ENCODE measurements at places on chromosomes 6 and 20.
A peak's percentile ranks its signal among the peaks of the same experiment; 100 is the strongest.

DNA sequence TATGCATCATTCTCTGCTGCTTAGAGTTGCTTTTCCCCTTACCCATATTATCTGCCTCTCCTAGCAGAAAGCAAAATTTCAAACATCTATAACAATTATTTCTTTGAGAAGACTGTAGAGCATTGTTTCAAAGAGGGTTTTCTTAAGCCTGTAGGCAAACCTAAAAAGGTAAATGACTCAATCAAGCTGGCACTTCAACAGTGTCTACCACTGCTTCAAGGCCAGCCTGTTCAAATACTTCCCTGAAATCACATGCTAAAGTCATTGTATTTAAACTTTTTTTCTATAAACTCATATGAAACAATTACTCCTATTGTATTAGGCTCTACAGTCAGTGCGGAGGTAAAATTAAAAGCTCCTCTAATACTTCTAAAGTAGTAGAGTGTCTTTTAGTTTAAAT lies 87.1 kb downstream of the OGFRL1 start:
- DNase-seq: no peak

DNA sequence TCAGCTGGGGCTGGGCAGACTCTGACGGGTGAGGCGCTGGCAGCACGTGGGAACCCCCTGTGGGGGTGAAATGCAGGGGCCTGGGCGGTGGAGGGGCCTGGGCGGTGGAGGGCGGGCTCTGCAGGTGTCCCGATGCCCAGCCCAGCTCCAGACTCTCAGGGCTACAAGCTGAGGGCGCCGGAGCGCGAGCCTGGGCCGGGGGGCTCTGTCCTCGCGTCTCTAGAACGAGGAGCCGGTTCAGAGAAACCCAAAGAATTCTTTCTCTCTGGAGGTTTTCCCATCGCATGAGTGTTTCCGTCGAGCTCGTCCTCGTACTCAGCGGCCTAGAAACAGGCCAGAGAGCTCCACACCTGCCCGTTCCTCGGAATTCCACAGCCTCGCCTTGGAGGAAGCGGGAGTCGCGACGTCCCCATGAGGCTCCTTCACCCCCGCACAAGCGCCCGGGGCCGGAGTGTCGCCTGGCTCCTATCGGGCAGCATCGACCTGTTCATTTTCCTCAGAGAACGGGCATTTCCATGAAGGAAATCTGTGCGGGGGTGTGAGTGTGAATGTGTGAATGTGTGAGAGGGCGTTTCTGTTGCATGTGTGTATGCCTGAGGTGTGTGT lies 76.9 kb downstream of the SMOC2 start:
- no peak for DNase-seq

- peak; percentile 9 for DNase-seq
These were observed 488.3 kb downstream of the CDH26 start for GRCh38 chr20:60446267-60447111.

GRCh38 chr6:42021847-42022754 lies 28.2 kb upstream of the TAF8 start:
- DNase-seq: peak; percentile 65

DNA sequence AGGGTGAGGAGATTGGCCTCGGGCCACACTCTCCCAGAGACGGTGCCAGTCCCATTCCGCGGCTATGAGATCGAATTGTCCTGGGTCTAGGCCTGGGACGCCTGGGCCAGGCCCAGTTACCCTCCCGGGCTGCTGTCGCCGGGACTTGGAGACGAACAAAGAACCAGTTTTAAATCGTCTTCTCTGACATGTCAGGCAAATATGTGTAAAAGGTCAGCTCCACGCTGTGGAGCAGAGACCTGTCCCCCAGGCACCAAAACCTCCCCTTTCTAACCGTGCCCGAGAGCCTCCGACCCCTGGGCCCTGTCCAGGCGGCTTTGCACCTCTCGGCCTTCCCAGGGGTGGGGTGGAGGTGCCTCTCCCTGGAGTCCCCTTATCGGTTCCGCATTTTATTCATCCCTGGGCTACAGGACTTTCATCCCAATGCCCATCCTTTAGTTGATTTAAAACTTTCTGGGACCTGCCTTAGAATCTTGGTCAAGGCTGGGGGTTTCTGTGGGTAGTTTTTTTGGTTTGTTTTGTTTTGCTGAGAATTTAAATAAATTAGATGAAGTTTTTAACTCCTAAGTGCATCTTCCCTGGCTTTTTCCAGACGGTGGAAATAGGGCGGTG lies 5.8 kb upstream of the TFAP2A start:
- no peak for DNase-seq

DNA sequence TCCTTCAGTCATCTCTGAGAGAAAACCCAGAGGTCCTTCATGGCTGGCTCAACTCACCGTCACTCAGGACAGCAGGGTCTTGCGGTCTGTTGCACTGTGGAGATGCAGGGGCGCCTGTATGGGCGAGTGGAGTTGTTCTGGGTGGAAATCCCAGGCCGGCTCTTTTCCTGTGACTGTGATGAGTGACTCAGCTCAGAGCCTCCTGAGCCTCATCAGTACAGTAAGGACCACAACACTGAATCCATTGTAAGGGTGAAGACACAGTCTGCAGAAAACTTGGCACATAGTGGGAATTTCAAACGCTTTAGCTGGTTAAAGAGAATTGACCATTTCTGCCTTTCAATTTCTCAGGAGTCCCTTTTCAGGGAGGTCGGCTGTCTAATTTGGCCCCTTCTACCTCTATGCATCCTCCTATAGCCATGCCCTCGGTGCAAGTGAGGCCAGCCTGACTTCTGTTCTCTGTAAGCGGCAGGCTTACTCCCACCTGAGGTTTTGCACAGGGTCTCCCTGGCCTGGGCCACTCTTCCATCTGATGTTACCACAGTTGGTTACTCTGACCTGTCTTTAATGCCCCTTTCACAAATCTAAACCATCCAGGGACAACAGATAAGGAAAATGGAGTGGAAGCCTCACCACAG lies 35.5 kb upstream of the TBXT start:
- no peak for DNase-seq

Data from activated CD4-positive, alpha-beta T cell treated with anti-CD3 and anti-CD28 coated beads, Interleukin-2, Interleukin-6, amounts not matched to agents 100 ng/mL and 50 ng/mL, durations not matched to agents 16 hours and 8 hours (primary cell).